ENCODE measurements at places on chromosomes 6 and 20.

- no peak for DNase-seq
Observed at GRCh38 chr20:15638816-15639215, 934.4 kb downstream of the KIF16B start.

GRCh38 chr20:41714030-41714429, 95.9 kb upstream of the CHD6 start:
- DNase-seq, result no peak

DNA sequence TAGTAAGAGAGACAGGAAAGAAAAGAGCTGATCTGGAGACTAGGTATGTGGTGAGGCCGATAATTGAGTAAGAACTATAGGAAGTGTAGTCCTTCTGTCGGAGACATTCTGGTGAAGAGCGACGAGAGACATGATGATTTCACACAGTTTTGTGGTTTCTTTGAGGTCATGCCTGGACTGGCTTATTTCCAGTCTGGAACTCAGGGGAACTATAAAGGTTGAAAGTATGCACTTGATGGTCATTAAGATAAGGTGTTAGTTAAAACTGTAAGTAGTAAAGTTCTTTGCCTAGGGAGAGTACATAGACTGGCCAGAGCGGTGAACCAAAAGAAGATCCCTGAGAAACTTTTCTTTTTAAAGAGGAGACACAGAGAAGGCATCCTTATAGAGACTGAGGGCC, 68.8 kb downstream of the RFX6 start:
- no peak for DNase-seq

DNA sequence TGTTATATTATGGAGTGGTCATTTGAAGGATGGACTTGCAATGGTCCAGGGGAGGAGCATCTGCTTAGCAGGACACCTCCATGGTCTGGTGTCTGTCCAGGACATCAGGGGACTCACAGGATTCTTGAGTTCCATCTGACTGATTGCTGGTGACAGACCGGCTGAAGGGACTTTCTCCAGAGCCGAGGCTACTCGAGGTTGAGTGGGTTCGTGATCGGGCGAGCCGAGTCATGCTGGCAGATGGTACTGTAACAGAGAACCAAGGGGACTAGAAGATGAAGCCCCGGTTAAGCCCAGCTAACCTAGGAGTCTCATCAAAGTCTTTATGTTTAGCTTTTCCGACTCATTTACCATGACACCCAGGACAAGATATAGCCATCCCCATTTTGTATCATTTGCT, 7.5 kb upstream of the SLA2 start:
- no peak for DNase-seq

DNA sequence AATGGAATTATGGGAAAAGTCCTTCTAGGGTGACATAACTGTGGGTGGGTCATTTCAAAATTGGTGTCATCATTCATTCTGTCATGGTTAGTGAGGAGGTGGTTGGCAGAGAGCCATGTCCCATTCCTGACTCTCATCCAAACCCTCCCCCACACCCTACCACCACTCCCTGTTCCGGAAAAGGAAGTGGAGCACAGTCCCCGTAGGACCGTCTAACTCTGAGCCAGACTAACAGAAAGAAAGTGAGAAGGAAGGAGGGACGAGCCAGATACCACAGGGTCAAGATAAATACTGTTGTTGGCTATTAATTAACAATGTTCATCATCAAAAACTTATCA, 4.8 kb downstream of the TRIM10 start:
- DNase-seq, result no peak

- DNase-seq, result no peak
Observed at GRCh38 chr20:62928246-62928939, 2.1 kb upstream of the DIDO1 start.

DNA sequence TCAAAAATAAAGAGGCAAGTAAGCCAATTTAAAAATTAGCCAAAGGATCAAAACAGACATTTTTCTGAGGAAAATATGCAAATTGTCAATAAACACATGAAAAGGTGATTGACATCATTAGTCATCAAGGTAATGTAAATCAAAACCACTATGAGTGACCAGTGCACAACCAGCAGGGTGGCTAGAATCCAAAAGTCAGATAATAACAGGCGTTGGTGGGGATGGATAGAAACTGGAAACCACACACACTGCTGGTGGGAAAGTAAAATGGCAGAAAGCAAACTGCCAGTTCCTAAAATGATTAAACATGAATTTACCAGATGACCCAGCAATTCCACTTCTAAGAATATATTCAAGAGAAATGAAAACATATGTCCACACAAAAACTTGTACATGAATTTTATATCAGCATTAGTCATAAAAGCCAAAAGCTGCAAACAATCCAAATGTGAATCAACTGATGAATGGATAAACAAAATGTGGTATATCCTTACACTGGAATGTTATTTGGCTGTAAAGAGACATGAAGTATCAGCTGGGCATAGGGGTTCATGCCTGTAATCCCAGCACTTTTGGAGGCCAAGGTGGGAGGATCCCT, 74.8 kb upstream of the MBOAT1 start:
- no peak for DNase-seq

DNA sequence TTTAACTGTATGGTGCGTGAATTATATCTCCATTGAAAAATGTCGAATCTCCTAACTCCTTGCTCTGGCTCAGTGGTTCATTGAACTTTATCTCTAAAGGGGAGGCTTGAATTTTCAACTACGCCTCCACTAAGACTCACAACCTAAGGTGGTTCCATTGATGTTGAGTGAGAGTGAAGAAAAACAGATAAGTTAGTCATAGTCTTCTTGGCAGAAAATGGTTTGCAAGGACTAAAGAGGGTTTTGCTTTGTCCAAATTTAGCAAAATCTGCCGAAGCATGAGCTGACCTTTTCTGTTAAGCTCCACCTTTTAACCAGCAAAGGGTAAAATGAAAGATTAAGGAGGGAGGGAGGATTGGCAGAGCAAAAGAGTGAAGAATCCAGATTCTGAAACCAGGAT, 290.2 kb upstream of the SPTLC3 start:
- DNase-seq, result no peak

- DNase-seq, result no peak
Observed at GRCh38 chr6:18207438-18207837, 52.2 kb downstream of the KDM1B start.

GRCh38 chr20:10469599-10469998, 34.5 kb downstream of the SLX4IP start:
- no peak for DNase-seq

GRCh38 chr6:120615238-120615637, 719.0 kb downstream of the TBC1D32 start:
- DNase-seq, result no peak

GRCh38 chr6:85096976-85097375, 332.6 kb upstream of the TBX18 start:
- DNase-seq, result no peak

- DNase-seq, result no peak
Observed at GRCh38 chr20:17772005-17772343, 72.2 kb downstream of the BANF2 start.

DNA sequence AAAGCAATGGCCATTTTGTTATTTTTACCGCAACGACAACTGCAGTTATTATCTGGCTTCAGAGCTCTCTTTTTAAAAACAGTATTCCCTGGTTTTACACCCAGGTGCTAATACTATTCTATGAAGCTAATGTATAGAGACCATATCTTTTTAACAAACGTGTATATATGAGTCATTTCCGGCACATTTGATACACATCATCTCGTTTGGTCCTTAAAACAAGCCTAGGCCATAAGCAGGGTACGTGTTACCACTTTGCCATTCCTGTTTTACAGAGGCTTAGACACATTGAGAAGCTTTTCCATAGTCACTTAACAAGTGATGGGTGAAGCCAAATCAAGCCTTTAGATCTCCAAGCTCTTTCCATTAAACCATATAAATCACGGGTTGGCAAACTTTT, 5.5 kb downstream of the TRAF3IP2 start:
- no peak for DNase-seq

DNA sequence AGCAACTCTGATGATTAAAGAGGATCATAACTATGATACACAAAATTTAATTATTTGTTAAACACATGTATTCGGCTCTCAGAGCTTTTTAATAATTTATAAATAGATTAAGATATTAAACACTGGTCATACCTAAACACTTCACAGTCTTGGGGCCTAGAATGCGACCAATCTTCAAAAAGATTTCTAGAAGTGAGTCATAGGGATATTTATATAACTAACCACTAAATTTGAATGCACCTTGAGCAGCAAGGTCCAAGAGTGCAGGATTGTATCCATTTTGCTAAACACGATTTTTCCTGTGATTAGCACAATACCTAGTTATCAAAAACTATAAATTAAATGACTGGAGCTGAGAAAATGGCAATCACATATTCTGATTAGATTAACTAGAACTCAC, 709.3 kb downstream of the EPHA7 start:
- no peak for DNase-seq

GRCh38 chr6:140319209-140319608, 944.8 kb upstream of the CITED2 start:
- no peak for DNase-seq

- DNase-seq, result no peak
Observed at GRCh38 chr20:43662943-43663655, 3.8 kb upstream of the MYBL2 start.

DNA sequence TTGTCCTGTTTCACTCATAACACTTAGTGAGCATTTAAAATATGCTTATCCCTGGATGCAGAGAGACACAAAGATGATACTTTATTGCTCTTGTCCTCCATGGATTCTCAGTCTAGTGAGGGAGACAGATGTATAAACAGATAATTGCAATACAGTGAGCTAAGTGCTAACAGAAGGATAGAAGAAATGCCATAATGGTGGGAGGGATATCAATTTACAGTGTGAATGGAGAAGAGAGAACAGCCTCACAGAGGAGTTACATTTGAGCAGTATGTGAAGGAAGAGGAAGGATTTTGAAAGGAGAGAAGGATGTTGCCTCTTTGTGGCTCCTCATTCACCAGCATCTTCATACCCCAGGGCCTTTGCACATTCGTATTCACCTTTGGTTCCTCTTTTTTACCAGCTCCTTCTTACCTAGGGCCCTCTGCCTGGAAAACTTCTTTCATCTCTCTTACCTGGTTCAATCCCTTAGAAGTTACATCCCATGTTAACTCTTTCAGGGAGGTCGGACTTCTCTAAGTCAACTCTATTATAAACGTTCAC, 341.7 kb downstream of the PRL start:
- DNase-seq, result no peak

DNA sequence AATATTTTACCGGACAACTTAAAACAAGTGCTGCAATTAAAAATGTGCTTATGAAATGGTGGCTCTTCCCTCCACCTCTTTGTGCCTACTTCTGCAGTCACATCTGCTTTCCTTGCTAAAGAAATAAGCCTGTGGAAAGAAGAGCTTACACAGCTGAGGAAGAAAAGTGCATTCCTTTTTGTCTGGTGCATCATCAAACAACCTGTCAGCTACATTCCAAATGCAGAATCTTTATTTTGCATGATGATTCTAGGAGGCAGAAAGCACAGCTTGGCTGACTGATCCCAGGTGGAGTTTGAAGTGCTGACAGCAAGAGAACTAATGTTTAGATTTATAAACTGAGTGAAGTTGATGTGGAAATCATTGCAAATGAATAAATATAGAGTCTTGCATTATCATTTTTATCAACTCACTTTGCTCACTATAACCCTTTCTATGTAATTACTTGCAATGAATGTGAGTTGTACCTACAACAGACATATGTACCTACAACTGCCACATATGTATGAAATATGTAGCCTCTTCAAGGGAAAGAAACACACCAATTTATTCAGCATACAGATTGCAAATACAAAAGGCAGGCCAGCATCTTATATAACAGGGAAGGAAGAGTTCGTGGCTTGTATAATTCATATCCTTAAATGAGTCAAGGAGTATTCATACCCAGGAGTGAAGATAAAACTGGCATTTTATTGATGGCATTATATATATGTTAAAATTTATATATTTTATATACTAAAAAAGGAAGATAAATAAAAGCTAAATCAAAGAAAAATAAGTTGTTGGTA, 223.4 kb upstream of the MCHR2 start:
- no peak for DNase-seq

DNA sequence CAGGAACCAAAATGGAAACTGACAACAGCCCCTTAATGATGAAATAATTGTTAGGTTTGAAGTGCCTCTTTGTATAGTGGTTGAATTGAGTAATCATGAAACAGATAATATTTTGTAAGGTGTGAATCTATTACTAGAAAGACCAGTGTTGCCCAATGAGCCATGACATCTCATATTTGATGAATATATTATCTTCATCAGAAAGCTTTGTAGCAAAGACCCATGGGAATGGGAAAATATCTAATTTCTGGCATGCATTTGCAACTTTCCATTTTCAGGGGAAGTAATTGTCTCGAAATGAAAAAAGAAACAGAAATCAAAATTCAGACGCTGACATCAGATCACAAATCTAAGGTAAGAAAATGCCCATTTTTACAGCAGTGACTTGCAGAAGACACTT, 57.3 kb upstream of the LAMP5 start:
- DNase-seq, result no peak

- DNase-seq, result no peak
Observed at GRCh38 chr6:137415127-137415833, 78.9 kb downstream of the OLIG3 start.

GRCh38 chr6:14166839-14167238, 49.3 kb downstream of the CD83 start:
- DNase-seq, result no peak

DNA sequence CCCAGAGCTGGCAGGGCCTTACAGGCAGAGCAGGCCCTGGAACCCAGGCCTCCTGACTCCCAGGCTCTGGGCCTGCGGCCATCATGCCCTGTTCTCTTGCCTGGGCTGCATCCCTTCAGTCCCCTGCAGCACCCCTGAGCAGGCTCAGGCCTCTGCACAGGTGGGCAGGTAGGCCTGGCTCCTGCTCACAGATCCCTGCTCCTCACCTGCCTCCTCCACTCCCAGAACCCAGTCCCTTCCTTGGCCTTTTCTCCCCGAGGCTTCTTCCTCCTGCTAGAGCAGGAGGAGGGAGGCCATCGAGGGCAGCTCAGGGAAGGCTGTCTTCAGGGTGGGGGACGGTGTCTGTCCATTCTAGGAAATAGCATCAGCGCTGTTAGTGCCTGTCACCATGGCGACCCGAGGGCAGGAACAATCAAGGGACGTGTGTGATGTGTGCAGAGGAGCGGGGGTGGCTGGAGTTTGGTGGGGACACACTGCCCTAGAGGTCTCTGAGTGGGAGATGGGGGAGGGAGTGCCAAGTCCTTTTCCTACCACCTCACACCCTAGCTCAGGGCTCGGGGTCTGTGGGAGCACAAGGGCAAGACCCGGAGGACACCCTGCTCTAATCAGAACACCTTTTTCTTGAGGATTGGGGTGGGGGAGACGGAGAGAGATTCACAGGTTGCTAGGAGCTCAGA, 26.6 kb downstream of the GLP1R start:
- no peak for DNase-seq

- DNase-seq, result no peak
Observed at GRCh38 chr20:31918466-31919105, 33.3 kb downstream of the PDRG1 start.

GRCh38 chr6:144415014-144415413, 129.9 kb downstream of the UTRN start:
- no peak for DNase-seq

- no peak for DNase-seq
Observed at GRCh38 chr6:2259574-2259973, 14.2 kb upstream of the GMDS start.

GRCh38 chr6:55874316-55874715, 1.1 kb downstream of the BMP5 start:
- no peak for DNase-seq

- no peak for DNase-seq
Observed at GRCh38 chr6:26056583-26057350, 30.5 kb upstream of the HFE start.

GRCh38 chr6:71420095-71420692, 131.6 kb downstream of the OGFRL1 start:
- DNase-seq, result no peak

- no peak for DNase-seq
Observed at GRCh38 chr6:10725044-10725443, 2.2 kb downstream of the TMEM14C start.

- DNase-seq, result no peak
Observed at GRCh38 chr6:47335466-47335865, 25.8 kb upstream of the TNFRSF21 start.
